Amniotic epithelial cell (primary cell): ENCODE measurements at places on chromosomes 1 and 21.

DNA sequence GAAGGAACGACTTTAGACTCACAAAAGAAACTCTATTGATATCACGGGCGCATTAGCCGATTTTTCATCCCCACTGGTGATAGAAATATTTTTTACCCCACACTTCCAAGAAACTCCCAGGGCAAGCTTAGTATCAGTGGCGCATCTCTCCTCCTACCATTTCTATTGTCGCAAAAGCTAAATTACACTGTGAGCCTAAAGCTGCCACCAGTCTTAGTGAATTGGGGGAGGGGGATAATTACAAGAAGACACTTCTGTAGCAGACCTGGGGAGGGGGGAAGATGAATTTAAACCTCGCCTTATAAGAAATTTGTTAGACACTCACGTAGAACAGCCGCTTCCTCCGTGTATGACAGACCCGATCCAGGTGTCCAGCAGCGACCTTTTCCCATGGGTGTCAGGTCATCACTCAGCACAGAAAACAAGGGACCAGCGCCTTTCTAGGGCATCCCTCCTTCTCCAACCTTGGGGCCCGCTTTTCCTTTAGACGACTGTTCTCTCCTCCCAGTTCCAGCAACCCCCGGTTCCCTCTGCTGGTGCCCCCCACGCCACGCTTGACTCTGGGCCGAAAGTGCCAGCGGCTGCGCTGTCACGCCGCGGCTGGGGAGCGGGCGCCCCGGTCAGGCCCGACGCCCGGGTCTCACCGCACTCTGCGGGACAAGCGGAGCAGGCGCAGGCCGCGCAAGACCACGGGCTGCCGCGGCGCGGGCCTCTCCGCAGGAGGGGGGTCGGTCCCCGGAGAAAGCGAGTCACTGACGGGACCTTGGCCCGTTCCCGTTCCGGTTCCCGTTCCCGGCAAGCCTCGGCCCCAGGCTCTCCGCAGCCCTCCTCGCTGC lies 821 bp downstream of the PHC2 start:
- DNase-seq: no peak

DNA sequence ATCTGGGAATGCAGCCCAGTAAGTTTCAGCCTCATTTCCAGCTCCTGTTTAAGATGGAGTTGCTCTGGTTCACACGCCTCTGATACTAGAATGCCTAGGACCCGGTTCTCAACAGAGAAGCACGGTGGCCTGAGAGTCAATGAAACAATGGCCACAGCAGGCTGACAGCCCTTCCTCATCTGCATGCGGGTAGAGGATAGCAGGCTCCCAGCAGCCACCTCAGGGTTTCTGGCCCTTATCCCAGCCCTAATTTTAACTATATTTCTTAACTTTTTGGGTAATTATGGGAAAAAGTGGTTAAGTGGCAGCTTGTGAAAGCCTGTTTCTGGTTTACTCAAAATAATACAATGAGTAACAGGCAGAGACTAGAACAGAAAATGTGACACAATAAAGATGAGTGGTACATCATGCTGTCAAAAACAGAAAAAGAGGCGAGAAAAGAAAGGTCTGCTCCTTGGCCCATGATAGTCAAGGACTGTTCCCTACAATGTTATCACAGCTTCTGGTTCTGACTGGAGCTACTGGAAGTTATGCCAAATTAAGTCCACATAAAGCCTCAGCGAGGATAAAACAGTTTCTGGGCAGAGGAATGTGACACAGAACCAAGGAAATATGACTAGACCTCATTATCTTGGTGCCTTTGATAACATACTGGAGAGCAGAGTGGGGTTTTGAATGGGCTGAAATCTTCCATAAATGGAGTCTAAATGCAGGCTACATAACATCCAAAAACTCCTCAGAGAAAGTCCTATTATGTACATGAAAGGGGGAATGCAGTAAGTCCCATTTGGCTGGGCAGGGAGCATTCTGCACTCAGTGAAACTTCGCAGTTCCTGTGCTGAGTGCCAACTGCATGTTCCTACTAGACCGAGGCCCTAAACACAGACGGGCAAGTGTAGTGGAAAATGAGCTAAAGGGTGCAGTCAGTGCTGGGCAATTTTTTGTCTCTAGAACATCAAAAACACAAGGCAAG lies 92.1 kb downstream of the NIBAN1 start:
- peak; percentile 75 for DNase-seq

DNA sequence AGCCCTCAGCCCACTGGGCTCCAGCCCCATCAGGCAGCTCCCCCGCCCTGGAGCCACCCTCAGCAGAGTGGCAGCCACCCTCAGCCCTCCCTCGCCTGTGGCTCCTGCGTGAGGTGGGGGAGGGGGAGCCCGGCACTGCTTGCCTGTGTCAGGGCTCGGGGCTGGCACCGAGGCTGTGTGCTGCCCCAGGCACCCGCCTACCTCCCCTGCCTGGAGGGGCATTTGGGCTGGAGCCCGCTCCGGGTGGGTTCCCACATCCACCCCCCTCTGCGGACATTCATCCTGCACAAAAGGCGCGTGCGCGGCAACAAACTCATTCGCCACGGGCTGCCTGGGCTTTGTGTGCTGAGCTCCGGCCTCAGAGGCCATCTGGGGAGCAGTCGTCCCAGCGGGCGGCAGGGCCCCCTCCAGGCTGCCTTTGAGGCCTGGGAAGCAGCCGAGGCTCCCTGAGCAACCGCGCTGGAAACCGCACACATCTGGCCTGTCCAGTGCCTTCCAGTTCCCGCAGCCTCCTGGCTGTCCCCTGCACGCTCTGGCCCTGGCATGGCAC lies 12.6 kb upstream of the TNFRSF14 start:
- no peak for DNase-seq

DNA sequence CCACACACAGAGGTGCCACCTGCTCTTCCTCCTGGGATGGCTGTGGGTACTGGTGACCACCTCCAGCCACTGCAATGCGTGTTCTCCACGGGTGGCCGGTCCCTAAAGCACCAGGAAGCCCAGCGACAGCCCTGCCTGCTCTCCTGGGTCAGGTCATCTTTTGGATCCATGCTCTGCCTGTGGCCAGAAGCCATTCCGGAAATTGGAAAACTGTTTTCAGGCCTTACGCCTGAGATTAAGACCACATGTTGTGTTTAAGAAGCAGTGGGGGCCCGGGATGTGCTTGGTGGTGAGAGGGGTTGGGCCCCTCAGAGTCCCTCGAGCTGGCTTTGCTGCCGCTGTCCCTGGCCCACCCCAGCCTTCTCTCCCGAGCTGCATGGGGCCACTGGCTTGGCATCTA lies 150.8 kb downstream of the PEX14 start:
- DNase-seq: no peak

DNA sequence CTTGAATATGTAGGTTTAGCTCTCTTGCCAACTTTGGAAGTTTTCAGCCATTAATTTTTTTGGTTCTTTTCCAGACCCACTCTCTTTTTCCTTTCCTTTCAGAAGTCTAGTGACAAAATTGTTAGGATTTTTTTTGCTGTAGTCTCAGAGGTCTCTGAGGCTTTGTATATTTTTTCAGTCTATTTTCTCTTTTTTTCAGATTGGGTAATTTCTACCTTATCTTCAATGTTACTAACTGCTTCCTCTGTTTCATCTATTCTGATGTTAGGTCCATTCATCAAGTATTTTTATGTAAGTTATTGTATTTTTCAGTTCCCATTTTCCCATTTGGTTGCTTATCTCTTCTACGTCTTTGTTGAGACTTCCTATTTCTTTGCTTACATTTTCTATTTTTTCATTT lies 15.7 kb downstream of the RGS2 start:
- peak; percentile 31 for DNase-seq

- DNase-seq: no peak
Measured at GRCh38 chr1:161705537-161705936, 1.5 kb upstream of the FCRLA start.

- DNase-seq: peak; percentile 60
Measured at GRCh38 chr1:151314137-151314875, 12.9 kb downstream of the PI4KB start.

DNA sequence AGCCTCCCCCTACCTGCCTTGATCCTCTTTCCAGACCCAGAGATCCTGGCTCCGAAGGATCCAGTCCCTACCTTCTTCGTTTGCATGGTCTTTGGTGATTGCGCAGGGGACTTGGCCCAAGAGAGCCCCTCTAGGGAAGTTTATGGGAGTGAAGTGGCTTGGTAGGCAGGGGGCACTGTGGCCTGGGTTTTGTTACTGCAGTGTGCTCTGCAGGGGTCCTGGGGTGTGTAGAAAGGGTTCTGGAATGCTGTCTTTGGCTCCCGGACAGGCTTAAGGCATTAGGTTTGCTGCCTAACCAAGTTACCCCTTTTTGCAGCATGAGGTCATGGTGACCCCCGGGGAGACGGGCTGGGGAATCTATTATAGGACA lies 3.8 kb downstream of the ATP8B2 start:
- DNase-seq: no peak

DNA sequence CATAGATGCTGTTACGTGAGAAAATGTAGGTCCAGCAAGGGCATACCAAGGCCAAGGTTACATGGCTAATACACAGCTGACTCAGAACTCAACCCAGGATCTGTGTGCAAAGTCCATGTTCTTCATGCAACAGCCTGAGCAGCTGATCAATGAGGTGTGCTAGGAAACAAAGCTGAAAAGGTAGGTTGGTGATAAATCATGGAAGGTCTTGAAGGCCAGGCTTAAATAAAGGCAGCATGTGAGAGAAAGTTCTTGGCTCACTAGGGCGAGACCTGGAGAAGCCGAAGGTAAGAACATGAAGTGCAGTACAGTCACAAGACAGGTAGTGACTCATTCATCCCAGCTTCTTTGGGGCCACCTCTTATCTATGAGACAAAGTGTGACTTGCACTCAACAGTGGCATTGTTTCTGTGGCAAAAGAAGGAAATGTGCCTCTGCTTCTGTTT lies 33.4 kb downstream of the TLR5 start:
- no peak for DNase-seq

DNA sequence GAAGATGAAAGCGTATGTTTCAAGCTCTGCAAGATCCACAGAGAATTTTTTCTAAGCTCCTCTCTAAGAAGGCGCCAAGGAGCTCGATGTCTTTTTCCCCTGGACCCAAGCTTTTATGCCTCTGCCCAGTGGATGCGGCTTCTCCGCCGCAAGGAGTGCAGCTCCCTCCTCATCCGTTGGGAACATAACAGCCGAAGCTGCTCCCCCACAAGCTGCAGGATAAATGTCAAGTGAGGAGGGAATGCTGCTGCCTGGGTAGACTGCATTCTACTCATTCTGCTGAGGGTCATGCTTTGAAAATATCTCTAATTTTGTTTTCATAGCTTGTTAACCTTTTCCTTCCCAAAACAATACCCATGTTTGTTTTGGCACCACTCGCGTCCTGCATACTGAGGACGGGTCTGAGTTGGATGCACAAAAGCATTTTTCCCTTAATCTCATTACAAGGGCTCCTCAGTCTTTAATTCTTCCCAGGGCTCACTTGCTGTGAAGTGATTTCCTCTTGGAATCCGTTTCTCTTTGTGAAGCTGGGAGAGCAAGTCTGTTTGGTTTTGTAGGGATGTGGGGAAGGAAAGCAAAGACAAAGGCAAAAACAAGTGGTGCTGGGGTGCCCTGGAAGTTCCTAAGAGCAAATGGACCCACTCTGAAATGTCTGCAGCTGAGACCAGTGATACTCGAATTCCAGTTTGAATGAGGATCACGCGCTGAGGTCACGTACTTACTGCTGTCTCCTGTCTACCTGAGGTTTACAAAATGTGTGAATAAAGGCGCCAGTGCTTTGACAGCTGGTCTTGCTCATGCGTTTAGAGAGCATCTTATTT lies 134.0 kb upstream of the IRF2BP2 start:
- no peak for DNase-seq

- DNase-seq: no peak
Measured at GRCh38 chr1:45526135-45526644, 4.5 kb upstream of the PRDX1 start.

GRCh38 chr1:151790940-151791651 lies 796 bp upstream of the TDRKH start:
- no peak for DNase-seq

DNA sequence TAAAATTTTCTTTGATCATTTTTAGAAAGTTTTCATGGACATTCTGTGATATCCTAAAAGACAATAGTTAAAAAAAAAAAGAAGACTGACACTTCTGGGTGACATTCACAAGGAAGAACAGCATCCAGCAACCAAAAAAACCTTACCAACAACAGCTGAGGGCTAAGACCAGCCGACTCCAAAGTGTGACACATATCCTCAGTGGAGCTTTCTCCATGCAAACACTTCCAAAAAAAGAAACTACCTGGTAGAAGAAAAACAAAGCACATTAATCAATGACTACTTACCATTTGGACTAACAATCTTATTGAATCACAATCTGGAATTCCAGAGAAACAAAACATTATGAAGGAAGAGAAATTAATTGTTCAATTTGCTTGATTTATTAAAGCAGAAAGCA lies 88.2 kb downstream of the IARS2 start:
- no peak for DNase-seq

DNA sequence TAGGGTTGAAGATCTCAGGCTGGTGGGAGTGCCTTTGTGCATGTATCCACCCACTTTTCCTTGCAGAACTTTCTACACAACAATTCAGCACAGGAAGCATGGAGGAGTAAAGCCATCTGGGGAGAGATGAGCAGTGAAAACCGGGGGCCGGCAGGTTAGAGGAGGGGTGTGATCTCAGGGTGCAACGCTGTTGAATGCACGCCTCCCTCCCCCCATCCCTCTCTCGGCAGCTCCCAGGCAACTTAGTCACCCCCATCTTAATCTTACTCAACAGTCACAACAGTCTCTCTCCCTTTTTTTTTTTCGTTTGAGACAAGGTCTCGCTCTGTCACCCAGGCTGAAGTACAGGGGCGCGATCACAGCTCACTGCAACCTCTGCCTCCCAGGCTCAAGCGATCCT lies 16.6 kb upstream of the ABCG1 start:
- DNase-seq: peak; percentile 24

DNA sequence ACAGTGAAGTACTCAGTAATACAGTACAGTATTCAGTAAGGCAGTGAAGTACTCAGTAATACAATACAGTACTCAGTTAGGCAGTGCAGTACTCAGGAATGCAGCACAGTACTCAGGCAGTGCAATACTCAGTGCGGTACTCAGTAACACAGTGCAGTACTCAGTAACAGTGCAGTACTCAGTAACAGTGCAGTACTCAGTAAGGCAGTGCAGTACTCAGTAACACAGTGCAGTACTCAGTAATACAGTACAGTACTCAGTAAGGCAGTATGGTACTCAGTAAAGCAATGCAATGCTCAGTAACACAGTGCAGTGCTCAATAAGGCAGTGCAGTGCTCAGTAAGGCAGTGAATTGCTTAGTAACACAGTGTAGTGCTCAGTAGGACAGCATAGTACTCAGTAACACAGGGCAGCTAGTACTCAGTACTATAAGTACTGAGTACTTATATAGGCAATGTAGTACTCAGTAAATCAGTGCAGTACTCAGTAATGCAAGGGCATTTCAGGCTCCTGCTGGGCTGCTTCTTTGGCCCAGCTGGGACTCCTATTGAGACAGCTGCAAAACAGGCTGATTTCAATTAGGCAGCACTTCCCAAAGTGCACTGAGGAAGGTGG lies 411.3 kb downstream of the DISC1 start:
- DNase-seq: no peak

- DNase-seq: peak; percentile 82
Measured at GRCh38 chr1:87968197-87968955, 639.7 kb downstream of the LMO4 start.

- DNase-seq: no peak
Measured at GRCh38 chr1:18989896-18990295, 33.4 kb upstream of the IFFO2 start.
